ENCODE measurements at places on chromosomes 3 and 15.

- peak; percentile 86 for DNase-seq
Observed at GRCh38 chr15:70447928-70448698, 315.2 kb downstream of the UACA start.

GRCh38 chr3:158751316-158751715 lies 19.1 kb upstream of the RARRES1 start:
- no peak for DNase-seq

GRCh38 chr3:126530171-126531050 lies 6.5 kb downstream of the CHST13 start:
- DNase-seq = no peak

DNA sequence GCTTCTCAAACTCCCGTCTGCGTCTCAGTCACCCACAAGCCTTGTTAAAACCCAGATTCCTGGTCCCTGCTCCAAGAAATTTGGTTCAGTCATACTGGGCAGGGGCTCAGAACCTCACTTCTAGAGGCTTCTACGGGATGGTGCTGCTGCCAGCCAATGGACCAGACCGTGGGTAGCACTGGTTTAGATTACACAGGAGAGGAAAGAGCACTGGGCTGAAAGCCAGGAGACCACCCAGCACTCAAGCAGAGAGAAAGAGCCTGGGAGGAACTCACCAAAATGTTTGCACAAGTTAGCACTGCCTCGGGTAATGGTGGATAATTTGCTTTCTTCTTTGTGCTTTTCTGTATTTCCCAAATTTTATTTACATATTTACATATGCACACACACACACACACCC lies 46.9 kb upstream of the MUC13 start:
- no peak for DNase-seq

DNA sequence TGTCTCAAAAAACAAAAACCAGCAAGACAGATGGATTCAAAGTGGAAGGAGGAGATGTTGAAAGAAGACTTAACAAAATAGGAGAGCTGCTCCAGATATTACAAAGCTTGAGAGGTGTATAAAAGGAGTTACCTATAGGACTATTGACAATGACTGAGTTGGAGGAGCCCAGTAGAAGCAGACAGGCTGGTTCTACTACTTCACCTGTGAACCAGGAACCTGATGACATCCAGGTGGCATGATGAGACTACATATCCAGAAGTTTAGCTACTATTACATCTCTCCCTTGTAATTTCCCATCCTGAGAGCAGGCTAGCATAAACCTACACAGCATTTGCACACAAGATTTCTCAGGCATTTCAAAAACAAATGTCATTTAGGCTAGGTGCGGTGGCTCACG lies 49.3 kb downstream of the CPEB1 start:
- DNase-seq = no peak

DNA sequence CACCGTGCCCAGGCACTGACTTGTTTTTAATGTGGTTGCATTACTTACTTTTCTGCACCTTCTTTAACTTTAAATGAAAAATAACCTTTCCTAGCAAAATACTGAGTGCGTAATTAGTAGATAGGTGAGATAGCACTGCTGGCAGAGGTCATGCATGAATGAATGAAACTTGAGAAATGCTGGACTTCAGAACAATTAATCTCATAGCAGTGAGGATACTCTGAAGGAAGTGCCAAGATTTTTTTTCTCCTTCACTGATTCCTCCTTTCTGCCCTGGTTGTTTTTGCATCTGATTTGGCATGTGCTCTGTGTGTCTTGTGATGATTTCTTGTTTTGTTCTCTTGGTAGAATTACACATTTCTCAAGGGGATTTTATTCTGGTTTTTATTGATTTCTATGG lies 378.9 kb downstream of the PTPRG start:
- no peak for DNase-seq

GRCh38 chr15:46460431-46461094 lies 825.7 kb downstream of the SQOR start:
- DNase-seq = no peak

DNA sequence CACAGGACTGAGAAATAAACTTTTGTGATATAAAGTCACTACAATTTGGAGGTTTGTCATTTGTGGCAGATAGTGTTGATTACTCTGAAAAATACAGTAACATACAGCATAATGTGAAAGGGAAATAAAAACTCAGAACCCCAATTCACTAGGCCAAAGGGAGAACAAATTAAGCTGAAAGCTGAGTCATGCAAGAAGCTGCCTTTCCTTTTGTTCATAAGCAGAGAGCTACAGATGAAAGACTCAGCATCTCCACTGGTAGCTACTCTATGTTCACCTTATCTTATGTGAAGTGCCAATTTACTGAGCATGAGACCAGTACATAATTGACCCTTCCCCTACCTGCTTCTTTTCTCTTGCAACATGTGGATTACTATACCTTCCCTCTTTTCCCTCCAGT lies 19.3 kb upstream of the SLTM start:
- DNase-seq = no peak

GRCh38 chr3:108118038-108118768 lies 27.4 kb upstream of the CD47 start:
- no peak for DNase-seq

DNA sequence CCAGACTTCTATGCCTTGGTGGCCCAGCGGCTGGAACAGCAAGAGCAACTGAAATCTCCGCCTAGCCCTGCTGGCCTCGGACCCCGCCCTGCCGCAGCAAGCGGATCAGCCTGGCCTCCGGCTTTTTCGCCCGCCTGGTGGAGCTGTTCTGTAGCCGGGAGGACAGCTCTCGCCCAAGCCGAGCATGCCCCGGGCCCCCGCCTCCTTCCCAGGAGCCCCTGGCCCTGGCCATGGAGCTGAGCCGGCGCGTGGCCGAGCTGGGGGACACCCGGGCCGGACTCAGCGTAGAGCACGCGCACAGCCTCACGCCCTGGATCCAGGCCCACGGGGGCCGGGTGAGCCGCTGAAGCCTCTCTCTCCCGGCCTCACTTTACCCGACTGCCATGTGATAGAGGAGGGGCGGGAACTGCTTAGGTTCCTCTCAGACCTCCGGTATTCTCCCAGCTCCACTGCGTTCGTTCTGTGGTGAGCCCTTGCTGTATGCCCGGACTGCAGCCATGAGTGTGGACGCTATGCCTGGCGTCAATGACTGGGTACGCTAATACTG lies 24.1 kb upstream of the MRPL3 start:
- DNase-seq = no peak

- DNase-seq = no peak
Observed at GRCh38 chr15:58139989-58140522, 1.9 kb downstream of the AQP9 start.

- DNase-seq = no peak
Observed at GRCh38 chr3:32815841-32816438, 1.9 kb upstream of the TRIM71 start.

GRCh38 chr3:93988283-93988682 lies 8.3 kb downstream of the ARL13B start:
- no peak for DNase-seq

GRCh38 chr3:72474775-72475174 lies 373.5 kb downstream of the SHQ1 start:
- no peak for DNase-seq

- DNase-seq = no peak
Observed at GRCh38 chr3:28575746-28576613, 227.4 kb upstream of the AZI2 start.

DNA sequence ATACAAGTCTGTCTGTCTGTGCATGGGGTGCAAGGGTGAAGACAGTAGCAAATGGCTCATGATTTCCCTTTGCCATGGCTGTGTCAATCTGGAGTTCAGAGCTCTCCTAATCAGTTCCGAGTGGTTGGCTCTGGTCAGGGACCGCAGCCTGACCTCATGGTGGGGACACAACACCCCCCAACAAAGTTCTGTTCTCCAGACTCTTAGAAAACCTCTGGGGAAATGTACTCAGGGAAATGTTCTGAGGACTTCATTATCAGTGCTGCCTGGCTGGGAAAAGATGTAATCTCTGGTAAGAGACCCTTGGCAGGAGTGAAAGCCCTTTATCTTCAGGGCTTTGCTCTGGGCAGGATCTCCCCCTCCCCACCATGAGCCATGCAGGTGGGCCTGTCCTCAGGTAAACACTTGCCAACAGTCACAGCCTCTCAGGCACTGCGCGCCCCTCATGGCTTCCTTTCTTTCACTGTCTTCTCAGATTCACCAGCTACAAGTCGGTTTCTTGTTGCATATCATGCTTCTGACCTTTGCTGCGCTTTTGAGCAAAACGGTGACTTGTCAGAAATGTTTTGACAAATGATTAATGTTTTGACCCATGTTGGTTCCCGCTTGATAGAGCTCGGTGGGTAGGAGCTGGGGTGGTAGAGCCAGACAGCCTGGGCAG lies 95.5 kb downstream of the ST6GAL1 start:
- no peak for DNase-seq

DNA sequence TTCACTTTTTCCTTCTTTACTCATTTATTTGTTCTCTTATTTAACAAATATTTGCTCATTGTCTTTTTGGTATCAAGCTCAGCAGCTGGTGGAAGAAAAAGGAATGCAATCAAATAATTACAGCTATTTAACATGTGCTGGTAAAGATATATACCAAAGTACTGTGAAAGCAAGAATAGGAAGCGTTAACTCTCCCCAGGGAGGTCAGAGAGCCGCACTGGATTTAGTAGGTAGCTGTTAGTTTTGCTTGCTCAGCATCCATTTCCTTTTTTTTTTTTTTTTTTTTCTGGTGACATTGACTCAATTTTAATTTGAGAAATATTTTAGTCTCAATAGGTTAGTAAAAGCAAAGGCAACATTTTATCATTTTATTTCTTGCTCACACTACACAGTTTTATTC lies 308.5 kb upstream of the MDFIC2 start:
- DNase-seq = no peak

DNA sequence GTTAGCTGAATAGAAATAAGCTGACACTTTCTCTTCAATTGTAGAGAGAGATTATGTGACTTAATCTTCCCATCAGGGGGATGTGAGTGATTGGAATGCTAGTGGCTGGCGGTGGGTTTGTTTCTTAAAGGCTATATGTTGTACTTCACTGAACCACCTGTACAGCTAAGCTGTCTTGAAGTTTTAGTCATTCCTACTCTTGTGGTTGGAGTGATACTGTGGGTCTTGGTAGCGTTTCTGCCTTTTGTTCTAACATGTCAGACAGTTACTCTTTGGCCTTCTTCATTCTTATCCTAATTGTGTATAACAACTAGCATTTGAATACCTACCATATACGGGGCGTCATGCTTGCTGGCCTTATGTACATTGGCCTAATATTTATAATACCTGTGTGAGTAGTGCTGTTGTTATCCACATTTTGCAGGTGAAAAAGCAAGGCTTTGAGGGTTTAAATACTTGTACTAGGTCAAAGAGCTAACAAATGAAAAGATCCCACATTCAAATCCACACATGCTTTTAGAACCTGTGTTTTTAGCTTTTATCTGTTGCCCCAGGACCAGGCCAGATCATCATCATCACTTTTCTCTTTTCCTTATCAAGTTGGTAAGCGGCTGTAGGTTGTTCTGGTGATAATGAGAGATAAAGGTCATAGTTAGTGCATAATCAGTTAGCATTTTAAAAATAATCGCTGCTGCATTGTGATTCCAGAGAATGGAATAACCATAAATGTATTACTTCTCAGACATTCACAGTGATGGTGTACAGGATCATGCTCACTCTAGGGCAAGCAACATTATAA lies 50.2 kb downstream of the AKAP13 start:
- DNase-seq = no peak

Data from hematopoietic multipotent progenitor cell treated with erythropoietin and hydrocortisone succinate and interleukin-3 and kit ligand, for 15 days (in vitro differentiated cells).